Activated T-helper 1 cell treated with Interleukin-2 at 50 U/mL for 16 hours (primary cell): ENCODE measurements at places on chromosomes 7 and 10.

GRCh38 chr7:104972500-104972899 lies 41.5 kb upstream of the KMT2E start:
- no peak for DNase-seq

DNA sequence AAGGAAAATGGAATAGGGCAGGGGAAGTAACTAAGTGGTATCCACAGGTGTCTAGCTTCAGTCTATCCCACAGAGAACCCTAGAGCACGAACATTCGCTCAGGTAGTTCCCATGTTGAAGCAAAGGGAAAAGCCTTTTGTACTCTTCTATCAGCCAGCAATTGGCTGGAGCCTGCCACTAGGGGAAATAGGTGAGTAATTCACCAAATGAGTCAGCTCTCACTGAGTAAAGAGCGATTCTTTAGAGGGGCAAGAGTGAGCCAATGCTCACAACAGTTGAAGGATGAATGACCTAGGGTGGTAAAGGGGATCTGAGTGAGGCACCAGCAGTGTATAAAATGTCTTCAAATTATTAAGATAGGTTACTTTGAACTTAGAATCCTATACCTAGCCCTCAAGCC lies 94.1 kb upstream of the ZNF800 start:
- DNase-seq: no peak

GRCh38 chr10:45599021-45599603 lies 73.5 kb downstream of the ZFAND4 start:
- DNase-seq: no peak

DNA sequence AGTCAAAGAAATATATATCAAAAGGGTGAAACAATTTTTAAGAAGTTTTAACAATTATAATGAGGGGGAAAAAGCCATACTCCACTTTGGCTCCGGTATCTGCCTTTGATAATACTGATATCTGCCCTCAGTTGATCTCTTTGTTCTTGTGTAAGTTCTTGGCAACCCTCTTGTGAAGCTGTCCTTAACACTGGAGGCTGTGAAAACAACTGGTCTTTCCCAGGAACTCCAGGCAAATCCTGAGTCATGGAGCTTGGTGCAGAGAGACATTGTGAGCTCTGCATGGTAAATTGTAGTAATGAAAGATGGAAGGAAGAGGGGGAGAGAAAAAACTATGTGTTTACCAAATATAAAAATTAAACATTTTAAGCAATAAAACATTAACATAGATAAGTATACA lies 11.9 kb upstream of the ERVW-1 start:
- no peak for DNase-seq

- DNase-seq: no peak
These were observed 81.9 kb upstream of the C1GALT1 start for GRCh38 chr7:7100432-7100849.

GRCh38 chr7:964401-965231 lies 10.1 kb upstream of the ADAP1 start:
- DNase-seq: no peak

DNA sequence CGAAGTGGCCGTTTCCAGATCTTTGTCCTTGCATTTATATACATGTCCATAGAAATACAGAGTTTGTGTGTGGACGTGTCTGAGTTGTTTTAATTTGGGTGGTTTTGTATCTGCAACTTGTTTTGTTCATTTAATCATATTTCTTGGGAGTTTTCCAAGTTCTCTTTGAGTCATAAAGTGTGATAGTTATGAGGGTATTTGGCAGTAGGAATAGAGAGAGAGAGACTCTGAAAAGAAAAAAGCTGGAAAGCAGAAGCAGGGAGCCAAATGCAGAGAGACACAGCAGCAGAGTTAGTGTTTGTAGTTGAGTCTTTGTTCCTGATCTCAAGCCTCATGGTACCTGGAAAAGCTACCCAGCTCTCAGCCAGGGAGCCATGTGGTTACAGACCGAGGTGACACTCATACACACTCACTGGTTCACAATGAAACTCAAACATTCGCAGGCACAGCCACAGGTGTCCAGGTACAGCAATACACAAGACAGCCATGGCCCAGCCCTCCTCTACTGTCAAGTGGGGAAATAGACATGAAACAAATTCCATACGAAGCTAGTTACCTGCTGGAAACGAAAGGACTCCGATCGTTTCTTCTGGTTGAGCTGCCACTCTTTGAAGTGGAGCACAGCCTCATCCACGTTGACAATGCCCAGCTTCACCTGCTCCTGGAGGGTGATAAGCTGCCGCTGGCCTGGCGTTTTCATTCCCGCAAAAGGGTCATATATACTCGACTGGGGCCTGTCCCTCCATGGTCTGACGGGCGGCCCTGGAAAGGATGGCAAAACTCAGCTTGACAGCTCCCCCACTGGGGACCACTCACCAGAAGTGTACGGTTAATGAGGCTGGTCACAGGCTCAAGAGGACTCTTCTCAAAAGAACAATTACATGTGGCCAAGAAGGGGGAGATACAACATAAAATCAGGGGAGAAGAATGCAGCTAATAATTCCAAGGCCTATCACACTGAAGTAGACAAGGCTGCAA lies 33.3 kb upstream of the TM9SF3 start:
- no peak for DNase-seq

GRCh38 chr7:119825091-119825655 lies 447.8 kb upstream of the KCND2 start:
- no peak for DNase-seq

- DNase-seq: no peak
These were observed 1.6 kb downstream of the ZNF746 start for GRCh38 chr7:149495785-149496641.

GRCh38 chr7:112439476-112439875 lies 10.8 kb upstream of the IFRD1 start:
- no peak for DNase-seq

GRCh38 chr7:85883-86515 lies 106.4 kb upstream of the FAM20C start:
- DNase-seq: no peak

DNA sequence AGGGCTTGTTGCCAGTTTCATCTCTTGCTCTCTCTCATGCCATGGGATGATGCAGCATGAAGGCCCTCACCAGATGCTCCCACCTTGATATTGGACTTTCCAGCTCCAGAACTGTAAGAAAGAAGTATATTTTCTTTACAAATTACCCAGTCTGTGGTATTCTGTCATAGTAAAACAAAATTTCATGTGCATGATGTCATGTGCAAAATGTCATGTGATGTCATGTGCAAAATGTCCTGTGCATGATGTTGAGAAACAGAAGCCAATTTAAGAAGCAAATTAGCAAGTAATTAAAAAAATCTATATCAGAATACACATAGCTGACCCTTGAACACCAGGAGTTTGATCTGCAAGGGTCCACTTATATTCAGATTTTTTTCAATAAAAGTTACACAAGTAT lies 56.6 kb downstream of the DNAJC1 start:
- no peak for DNase-seq

DNA sequence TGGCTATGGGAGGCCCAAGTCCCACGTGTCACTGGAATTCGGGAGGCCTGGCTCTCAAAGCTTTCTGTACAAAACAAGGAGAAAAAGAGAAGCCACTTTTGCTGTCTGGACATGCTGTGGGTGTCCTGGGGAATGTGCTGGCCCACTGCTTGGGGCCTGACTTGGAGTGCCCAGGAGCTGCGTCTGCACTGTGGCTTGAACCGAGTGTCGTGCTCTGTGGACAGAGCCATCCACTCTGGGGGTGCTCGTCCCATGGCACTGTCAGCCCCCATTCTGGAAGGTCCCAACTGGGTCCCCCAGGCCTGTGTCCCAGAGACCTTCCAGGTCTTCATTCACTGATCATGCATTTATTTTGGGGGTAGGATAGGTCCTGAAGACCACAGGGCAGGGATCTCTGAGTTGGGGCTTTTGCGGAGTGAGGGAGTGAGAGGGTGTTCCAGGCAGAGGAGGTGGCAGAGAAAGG lies 138.0 kb downstream of the LHPP start:
- no peak for DNase-seq

DNA sequence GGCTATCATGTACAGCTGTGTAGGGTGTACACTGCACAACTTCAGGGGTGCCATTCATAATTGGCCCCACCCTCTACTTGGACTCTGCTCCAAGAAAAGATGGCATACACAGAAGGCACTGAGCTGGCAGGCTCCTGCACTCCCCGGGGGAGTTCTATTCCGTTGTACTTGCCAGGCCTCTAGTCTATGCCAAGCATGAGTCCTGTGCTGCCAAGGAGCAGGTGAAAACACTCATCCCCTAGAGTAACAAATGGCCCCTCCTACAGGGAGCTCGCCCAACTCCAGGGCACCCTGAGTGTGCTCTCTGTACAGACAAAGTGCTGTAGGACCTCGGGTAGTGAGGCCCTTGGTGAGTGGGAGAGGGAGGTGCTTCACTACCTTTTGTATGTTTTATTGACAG lies 127.2 kb downstream of the SLIT1 start:
- no peak for DNase-seq

GRCh38 chr10:71685554-71686232 lies 33.9 kb downstream of the C10orf105 start:
- DNase-seq: no peak

- no peak for DNase-seq
These were observed 20.7 kb downstream of the CAV1 start for GRCh38 chr7:116545411-116545993.

- no peak for DNase-seq
These were observed 1.8 kb downstream of the FOXI2 start for GRCh38 chr10:127738512-127739424.

DNA sequence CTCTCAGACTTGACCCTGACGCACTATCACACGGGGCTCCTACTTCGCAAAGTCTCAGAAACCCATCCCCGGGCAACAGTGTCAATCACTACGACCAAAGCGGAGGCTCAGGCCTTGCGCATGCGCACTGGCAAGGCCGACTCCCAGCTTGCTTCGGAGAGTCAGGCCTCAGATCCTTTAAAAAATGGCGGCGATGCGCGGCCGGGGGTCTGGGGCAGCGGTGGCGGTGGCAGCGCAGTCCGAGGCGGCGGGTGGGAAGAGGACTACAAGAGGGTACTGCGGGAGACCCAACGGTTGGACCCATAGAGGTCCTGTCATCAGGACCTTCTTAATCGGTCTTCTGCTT lies 196.9 kb downstream of the ZNF716 start:
- DNase-seq: no peak

DNA sequence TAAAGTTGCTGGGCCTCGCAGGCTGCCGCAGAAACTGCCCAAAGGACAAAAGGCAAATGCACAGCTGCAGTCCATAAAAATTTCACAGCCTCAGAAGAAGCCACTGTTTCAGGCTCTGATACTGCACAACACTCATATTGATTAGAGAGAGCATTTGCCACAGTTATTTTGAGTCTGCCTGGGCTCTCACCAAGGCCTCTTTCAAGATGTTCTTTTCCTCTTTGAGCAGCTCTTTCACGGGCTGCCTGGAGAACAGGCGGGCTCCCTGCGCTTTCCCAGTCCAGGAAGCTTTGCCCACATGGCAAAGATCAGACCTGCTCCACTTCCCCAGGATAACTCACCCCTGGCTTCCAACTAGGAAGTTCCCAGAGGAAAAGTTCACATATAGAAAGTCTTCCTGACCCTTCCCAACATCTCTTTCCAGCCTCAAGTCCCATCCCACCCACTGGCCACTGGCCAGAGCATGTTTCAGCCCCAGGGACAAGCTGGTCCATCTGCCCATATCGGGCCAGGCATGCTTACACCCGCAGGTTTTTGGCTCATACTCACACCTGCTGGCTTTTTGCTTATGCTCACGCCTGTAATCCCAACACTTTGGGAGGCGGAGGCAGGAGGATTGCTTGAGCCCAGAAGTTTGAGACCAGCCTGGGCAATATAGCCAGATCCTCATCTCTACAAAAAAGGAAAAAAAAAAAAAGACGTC lies 3.3 kb downstream of the SLIT1 start:
- DNase-seq: no peak

- peak; percentile 10 for DNase-seq
These were observed 8.9 kb downstream of the FBXL13 start for GRCh38 chr7:103065667-103066066.

GRCh38 chr7:156473476-156474240 lies 166.9 kb upstream of the RNF32 start:
- DNase-seq: no peak

DNA sequence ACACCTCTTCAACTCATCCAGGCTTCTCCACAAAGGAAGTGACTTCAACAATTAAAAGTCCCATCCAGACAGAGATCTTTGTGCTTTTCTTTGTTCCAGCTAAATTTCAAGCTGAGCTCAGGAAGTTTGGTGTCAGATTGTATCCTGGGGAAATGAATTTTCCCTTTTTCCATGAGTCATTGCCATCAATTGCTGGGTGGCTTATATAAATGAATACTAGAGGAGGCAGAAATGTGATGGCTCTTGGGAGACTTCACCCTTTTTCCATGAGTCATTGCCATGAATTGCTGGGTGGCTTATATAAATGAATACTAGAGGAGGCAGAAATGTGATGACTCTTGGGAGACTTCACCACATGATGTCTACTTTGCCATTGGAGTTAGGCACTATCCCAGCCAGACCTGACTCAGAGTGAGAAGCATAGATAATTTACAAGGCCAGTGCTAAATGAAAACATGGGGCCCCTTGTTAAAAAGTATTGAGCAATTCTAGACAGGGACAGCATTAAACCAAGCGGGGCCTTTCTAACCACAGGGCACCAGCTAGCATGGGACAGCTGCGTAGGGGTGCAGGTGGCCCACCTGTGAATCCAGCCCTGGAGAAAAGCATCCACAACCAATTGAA lies 339.2 kb upstream of the PODXL start:
- no peak for DNase-seq
